ENCODE measurements at places on chromosomes 4 and X.

DNA sequence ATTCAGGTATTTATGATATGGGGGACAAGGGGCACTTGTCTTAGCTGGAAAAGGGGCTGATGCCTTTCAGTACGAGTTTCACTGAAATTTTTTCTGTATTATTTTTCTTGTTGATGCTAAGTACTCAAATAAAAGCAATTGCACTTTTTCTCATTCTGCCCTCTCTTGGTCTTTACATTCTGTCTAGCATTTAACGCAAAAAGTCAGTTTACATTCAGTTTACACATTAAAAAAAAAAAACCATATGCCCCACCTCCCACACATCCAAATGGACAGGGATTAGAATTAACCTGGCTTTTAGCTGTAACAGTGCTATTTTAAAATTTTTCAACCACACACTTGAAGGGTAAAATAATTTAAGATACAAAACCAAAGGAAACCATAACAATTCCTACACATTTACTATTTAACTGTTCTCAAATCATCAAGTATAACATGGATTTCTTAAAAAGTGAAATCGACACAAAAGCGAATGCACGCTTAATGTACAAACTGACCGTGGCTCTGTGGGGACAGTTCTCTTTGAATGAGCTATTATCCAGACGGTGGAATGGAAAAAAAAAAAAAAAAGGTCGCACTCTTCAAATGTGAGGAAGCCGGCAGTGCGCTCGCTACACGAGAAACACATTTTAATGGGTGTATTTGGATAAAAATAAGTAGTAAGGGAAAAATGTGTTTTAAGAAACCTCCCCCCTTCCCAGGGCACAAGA lies 1.4 kb downstream of the AMMECR1 start:
- no peak for DNase-seq

GRCh38 chr4:68717999-68718398 lies 47.5 kb upstream of the UGT2B15 start:
- no peak for DNase-seq

- DNase-seq = no peak
Measured at GRCh38 chr4:123553733-123554637, 157.4 kb downstream of the SPRY1 start.

DNA sequence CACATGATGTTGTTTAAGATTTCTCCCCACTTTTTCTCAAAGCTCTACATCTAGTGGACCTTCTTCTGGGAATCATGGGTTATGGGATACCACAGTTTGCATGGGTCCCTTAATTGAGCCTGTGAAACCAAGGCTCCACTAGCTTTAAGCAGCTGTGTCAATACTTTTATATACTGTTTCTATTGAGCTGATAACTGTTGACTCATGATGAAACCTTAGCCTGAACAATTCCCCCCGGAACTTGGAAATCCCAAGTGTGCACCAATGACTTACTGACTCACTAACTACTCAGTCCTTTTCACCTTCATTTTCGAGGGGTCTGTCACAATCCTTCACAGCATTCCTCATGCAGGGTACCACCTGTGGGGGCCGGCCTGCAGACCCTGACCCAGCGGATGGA lies 12.7 kb upstream of the SPIN4 start:
- DNase-seq = no peak

GRCh38 chr4:80213117-80213815 lies 16.0 kb downstream of the PRDM8 start:
- DNase-seq = no peak

DNA sequence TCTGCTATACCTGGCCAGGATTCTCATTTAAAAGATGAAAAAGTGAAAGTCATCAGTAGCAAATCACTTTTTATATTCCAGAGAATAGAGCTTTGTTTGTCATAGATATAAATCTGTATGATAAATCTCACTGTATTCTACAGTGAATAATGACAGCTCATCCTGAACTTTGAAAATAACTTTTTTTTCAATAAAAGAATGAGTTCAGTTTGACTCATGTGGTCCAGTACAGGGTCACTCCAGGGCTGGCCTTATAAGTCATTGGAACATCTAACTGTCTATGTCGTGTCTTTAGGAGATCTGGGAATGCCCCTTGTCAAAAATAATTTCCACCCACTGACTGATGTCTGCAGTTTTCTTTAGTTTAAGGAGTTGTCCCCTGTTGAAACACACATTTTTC lies 18.5 kb upstream of the CXCL8 start:
- DNase-seq = no peak

GRCh38 chr4:159014859-159015258 lies 88.0 kb upstream of the RAPGEF2 start:
- DNase-seq = no peak

- no peak for DNase-seq
Measured at GRCh38 chr4:156169011-156169410, 215.3 kb upstream of the CTSO start.

GRCh38 chrX:65407157-65407626 lies 127.4 kb downstream of the LAS1L start:
- DNase-seq = no peak

GRCh38 chrX:134653835-134654234 lies 4.4 kb downstream of the PLAC1 start:
- no peak for DNase-seq

GRCh38 chr4:124738994-124739393 lies 26.5 kb upstream of the ANKRD50 start:
- no peak for DNase-seq

DNA sequence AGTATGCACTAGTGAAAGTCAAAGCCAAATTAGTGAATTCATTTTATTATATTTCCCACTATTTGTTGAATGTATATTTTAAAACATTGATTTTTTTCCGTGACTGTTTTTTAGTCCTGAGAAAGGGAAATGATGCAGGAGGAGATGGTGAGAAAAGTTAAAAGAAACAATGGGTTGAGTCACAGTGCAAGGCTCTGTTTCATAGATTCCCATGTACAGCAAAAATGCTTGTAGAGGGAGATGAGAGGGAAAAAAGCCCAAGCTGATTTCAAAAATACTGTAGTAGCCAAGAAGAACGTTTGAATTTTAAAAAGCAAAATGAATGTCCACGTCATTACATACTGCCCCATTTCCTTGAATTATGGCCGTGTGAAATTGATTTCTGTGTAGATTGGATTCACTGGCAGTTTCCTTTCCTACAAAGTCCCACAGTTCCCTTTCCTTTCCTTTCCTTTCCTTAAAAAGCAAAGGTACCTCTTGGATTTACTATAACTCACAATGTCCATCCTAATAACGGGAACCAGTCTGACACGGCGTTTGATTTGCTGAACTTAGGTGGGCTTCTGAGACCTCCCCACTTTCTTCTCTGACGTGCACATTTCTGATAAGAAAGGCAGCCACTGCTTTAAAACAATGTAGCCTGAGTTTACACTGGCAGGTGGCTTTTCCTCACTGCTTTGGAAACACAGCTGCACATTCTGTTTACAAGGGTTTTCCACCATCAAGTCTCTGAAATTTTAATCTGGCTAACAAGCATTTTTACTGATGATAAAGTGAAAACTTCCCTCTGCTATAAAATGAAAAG lies 63.7 kb downstream of the SPCS3 start:
- no peak for DNase-seq

DNA sequence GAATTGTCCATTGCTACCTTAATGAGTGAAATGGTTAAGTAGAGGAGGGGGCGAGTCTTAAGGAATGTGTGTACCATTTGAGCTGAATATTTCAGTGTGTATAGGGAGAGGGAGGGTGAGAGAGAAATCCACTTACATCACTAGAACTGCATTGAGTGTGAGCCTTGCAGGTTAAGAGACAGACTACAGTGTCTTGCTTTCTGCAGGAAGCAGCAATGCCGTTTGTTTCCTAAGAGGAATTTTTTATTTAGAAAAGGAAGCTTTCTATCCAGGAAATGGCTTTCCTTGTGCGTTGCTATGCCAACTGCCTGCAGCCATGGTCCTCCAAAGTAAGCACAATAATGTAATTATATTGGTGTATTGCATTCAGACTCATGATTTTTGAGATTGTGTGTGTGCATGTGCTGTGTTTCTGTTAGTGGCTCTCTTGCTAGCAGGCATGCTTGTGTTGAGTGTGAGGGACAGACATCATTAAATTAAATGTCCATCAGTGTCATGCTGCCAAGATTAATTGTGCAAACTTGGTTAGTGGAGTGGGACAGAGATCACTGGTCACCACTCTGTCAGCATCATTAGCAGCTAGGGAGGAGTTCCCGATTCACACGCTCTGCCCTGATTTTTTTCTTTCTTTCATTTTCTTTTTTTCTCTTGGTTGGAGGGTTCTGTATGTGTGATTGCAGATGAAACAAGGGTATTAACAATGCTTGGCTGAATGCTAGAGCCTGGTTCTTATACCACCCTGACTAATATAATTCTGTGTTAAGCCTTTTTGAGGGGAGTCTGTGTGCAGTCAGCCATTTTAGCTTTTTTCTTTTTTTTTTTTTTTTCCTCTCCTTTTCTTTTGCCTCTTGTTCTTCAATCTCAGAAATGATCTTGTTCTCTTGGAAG lies 164.3 kb downstream of the RAPGEF2 start:
- DNase-seq = no peak

- peak; percentile 3 for DNase-seq
Measured at GRCh38 chr4:109359040-109359646, 56.7 kb upstream of the COL25A1 start.

GRCh38 chr4:8591626-8592365 lies 769 bp upstream of the CPZ start:
- no peak for DNase-seq
